ENCODE measurements at places on chromosomes 6 and 20. TPM values are rescaled to one million over a fixed set of nuclear protein-coding genes. Genes with fewer than 3 reads are reported as not detected.
A peak's percentile ranks its signal among the peaks of the same experiment; 100 is the strongest.

GRCh38 chr6:95848717-95849116 lies 167.1 kb upstream of the FUT9 start:
- no peak for DNase-seq

DNA sequence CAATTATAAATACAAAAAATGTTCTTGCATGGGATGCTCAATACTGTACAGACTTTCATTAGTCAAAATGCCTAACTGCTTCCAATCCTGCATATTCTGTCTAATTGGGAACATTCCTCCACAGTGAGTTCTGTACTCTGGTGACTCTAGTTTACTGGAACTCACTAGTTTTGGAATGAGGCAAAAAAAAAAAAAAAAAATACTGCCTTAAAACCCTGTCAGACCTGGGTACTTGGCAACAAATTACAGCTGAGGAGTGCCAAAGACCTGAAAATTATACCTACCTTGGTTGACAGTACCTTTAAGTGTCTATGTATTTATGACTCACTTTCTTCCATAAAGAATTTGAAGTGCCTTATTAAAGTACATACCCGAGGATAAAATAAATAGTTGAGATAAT lies 276.7 kb downstream of the FARS2 start:
- peak; percentile 70 for DNase-seq

GRCh38 chr20:62805711-62806382 lies 1.2 kb downstream of the OGFR start:
- no peak for DNase-seq

GRCh38 chr6:1387538-1387875 lies 1.9 kb upstream of the FOXF2 start:
- no peak for DNase-seq

- no peak for DNase-seq
Measured at GRCh38 chr20:10662661-10663458, 10.9 kb downstream of the JAG1 start.

DNA sequence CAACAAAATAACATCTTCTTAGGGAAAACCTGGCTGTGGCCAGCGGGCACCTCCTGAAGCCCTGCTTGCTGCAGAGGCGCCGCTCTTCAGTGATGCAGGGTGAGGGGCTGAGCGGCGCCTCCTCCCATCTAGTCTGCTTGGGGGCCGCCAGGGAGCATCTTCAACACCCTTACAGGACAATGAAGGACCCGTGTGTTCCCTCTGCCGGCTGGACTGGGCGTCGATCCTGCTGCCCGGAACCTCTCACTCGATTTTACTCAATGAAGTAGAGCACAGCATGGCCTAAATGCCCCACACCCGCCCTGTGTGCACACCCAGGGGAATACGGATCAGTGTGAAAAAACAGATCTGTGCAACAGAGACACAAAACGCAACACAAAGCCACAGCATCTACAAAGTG lies 28.5 kb upstream of the MPC1 start:
- DNase-seq, result no peak

- DNase-seq, result peak; percentile 88
Measured at GRCh38 chr6:6781172-6781872, 192.8 kb downstream of the LY86 start.

GRCh38 chr20:3699037-3699436 lies 13.4 kb downstream of the SIGLEC1 start:
- DNase-seq, result no peak

BPIFA1 gene
- not detected for polyA plus RNA-seq

COL9A1 gene
- not detected for polyA plus RNA-seq

TSPO2 gene
- not detected for polyA plus RNA-seq

All from GM23248 (cell line).